ENCODE measurements at places on chromosomes 3 and 15.

DNA sequence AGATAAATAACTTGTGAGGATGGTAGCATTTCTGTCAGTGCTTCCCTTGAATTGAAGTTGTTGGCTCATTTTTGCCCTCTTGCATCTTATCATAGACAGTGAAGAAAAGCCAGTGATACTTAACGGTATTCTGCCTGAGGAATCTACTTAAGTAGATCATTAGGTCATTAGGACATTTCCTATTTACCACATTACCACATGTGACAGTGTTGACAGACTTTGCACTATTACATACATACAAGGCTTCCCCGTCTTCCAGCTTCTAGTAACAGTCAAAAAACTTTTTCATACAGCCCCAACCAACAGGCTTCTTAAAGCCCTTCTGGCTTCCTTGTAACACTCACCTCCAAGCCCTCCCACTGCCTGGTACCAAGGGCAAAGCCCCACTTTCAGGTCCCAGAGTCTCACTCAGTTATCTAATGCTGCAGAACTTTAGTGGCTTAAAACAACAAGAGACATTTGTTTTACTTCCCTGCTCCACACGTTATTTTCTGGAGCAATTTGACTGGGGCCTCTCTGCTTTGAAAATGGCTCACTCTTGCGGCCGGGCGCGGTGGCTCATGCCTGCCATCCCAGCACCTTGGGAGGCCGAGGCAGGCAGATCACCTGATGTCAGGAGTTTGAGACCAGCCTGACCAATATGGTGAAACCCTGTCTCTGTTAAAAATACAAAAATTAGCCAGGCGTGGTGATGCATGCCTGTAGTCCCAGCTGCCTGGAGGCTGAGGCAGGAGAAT is 40.0 kb downstream of the ASB7 start:
- DNase-seq: no peak

GRCh38 chr3:146466604-146467003 is 2.8 kb downstream of the PLSCR2 start:
- DNase-seq: no peak

DNA sequence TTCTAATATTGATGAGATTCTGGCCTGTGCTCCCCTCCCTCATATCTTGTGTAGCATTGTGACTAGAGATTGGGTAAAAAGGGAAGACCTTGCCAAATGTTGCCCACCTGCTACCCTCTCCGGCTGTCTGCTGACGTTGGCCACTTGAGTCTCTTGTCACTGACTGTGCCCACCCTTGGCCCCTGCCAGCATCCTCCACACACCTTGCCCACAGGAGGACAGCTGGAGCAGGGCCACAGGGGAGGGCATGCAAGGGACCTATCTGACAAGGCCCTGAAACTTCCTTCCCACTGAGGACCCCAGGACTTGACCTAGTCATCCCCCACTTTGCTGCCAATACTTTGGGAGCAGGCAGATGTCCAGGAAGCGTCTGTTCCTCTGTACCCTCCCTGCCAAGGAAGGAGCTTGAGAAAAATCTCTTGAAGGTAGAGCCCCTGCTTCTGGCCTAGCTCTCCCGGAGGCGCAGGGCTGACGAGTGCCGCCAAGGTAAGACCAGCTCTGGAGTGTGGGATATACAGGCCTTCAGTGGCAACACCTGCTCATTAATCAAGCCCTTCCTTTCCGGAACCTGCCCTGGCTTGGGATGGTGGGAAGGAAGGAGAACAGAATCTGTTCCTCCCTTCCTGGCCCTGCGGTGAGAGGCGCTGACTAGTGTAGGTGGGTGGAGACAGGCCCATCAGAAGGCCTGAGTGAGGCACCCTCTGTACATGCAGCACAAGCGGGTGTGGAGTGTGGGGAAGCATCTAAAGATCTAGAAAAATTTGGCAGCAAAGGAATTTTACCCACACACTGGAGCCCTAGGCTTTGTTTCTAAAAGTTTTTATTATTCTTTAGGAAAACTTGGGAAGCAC is 4.9 kb upstream of the PAK6 start:
- no peak for DNase-seq

GRCh38 chr3:57085211-57085610 is 24.7 kb downstream of the SPATA12 start:
- DNase-seq: no peak

GRCh38 chr3:44065311-44066094 is 176.2 kb upstream of the TOPAZ1 start:
- no peak for DNase-seq

DNA sequence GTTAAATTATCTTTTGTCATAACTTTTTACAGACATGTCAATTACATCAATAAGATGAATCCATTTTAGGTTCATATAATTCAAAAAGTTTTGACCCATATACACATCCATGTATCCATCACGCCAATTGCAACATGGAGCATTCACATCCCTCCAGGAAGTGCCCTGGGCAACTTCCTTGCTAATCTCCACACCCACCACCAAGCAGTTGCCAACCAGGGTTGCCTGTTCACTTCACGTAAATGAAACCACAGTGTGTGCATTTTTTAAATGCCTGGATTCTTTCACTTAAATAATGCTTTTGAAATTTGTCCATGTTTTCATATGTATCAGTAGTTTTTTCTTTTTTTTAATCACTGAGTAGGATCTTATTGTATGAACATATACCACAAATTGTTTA is 40.7 kb upstream of the LYZL4 start:
- DNase-seq: no peak

DNA sequence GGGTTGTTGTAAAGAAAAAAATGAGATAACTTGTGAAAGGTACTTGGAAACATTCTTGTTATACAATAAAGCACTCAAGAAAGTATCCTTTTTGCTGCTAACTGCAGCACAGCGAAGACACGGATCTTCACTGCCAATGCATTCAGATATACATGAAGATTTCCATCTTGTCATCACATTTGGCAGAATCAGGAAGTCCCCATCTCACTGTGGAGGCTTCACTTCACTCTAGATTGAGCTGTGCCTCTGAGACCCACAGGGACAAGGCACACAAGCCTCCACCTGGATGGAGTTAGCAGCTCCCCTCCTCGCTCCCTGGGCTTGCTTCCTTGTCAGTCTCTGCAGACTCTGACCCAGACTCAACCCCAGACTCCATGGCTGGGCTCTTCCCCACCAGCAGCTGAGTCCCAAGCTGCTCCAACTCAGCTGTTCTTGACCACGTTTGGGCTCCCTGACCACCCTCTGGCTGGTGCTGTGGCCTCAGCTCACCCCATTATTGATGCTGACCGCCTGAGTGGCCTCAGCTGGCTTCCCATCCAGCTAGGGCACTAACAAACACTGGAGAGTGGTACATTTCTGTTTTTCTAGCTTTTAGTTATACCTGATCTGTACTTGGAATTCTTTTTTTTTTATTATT is 45.4 kb upstream of the SMAD3 start:
- DNase-seq: no peak

DNA sequence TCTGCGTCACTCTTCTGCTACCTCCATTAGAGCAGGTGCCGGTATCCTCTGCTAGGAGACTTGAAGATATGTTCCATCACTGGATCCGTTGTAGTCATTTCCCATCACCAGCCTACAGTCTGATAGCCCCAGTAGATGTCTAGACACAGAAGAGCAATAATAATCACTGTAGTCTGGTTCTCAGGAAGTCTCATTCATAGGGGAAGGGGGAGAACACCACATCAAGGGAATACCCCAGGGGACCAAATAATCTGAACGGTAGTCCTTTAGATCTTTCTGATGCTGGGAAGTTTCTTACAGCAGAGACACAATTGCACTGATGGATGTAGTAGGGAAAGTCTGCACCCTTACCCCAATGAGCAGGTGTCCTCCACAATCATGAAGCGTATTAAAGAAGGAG is 595.0 kb downstream of the EPHA3 start:
- DNase-seq: no peak

DNA sequence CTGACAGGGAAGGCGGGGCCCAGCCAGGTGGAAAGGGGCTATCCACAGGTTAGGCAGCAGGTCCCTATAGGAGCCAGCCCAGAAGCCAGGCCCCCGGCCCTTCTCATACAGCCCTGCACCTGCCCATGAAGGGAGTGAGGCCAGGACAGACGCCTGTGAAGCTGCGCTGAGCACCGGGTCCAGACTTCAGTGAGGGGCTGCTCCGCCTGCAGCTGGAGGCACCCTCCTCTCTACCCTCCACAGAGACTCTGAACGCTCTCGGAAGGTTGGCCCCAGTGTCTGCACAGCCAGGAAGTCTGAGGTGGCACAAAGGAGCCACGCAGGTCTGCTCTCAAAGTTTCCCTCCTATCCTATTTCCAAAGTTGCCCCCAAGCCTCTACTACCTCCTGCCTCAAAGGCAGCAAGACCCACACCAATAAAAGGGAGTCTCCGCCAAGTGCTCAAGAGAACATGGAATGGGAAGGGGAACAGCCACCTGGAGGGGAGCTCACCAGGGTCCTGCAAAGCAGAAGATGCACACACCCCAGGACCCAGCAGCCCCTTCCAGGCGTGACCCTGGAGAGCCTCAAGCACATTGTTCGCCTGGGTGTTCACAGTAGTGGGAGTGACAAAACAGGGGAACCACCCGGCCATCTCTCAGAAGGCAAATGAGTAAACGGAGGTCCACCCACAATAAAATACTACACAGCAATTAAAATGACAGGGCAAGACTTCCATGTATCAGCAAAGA is 19.5 kb downstream of the XXYLT1 start:
- no peak for DNase-seq

DNA sequence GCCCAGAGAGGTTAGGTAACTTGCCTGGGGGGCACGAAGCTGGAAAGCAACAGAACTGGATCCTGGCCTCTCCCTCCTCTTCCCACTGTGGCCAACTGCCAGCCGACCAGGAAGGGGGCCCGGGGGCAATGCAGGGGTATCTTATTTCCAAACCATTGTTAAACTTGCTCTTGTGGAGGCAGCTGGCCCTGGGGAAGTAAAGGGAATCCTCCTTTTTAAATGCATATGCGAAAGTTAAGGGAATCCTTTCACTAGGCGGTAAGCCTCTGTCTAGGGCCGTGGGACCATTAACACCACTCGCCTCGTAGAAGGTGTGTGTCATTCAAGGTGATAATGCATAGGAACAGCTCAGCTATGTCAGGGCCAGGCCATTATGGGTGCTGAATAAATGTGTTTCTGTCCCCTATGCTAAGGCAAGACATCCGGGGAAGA is 68.6 kb downstream of the ST6GAL1 start:
- no peak for DNase-seq

- no peak for DNase-seq
Measured at GRCh38 chr15:62063825-62064635, 2.7 kb upstream of the C2CD4A start.

GRCh38 chr15:52220937-52221660 is 29.9 kb upstream of the GNB5 start:
- no peak for DNase-seq

GRCh38 chr15:88641959-88642452 is 3.2 kb downstream of the ISG20 start:
- DNase-seq: no peak

GRCh38 chr15:49741712-49742111 is 120.9 kb downstream of the DTWD1 start:
- no peak for DNase-seq

DNA sequence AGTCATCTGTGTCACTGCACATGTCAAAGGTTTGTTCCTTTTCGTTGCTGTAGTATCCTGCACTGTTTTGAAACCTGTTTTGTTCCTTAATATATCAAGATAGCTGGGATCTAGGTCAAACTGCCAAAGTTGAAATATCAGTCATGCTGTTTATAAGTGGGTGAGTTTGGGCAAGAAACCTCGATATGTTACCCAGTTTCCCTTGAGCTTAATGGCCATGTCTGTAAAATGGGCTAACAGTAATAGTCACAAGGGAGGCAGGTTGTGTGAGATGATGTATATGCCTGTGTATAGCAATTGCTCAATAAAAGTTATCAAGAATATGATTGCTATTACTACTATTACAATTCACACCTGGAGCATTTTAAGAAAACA is 57.1 kb downstream of the BHLHE40 start:
- no peak for DNase-seq

- no peak for DNase-seq
Measured at GRCh38 chr3:30435861-30436331, 170.5 kb upstream of the TGFBR2 start.

- DNase-seq: no peak
Measured at GRCh38 chr3:154904328-154904727, 175.8 kb upstream of the MME start.

DNA sequence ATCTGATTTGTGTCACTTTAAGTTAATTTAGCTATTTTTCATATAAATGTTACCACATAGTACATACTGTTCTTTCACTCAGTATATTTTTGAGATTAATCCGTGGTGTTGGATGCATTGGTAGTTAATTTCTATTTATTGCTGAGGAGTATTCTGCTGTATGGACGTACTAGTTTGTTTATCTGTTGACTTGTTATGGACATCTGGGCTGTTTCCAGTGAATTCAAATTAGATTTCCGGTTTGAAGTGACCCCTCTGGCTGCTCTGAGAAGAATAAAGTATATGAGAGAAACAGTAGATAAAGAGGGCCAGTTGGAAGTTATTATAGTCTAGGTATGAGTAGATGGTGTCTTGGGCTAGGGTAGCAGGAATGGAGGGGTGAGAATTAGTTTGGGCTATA is 15.6 kb downstream of the KAT2B start:
- DNase-seq: no peak

DNA sequence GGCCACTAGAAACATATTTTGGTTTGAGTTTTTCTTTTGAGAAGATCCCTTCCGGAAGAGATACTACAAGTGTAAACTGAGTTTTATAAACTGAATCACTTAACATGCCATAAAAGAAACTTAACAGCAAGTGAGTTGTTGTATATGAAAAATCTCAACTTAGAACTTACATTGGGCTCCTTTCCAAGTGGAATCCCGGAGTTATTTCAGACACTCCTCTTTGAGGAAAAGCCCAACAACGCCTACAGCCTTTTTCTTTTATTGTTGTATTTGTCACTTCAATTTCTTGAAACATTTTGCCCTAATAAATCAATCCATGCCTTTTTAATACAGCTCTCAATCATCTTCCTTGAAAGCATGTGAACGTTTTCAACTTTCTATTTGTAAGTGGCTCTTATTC is 137.3 kb downstream of the FEZF2 start:
- DNase-seq: no peak

DNA sequence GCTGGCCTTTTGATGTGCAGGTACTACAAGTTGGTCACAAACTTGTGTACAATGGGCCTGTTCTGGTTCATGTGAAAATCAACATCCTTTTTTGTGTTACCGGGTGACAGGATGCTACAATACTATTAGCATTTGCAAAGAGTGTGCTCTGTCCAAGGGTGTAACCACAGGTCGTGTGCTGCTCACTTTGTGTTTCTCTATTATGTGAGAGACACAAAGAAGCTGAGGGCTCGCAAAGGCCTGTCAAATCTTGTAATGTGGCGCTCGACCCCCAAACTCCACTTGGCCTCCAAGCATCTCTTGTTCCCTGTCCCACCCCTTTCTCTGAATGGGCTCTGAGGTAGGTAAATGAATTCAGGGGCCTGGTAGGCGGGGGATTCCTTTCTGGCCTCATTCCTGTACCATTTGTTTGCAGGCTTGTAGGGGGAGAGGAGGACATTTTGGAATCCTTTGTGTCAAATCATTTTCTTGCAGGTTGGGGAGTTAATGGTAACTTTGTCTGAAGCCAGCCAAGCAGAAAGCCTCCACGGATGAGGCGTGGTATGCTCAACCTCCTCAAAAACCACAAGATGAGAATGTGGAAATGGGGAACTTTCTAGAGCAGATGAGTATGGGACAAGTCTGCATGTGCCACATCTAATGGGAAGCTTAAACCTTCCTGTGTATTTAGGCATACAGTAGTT is 109.1 kb downstream of the OPA1 start:
- no peak for DNase-seq

- no peak for DNase-seq
Measured at GRCh38 chr3:114392831-114393230, 99.0 kb downstream of the TIGIT start.

- DNase-seq: no peak
Measured at GRCh38 chr15:57184502-57184901, 191.8 kb upstream of the CGNL1 start.
